IPS-NIHi11 (cell line): ENCODE measurements at places on chromosomes 3 and 15.
A peak's percentile ranks its signal among the peaks of the same experiment; 100 is the strongest.

- DNase-seq: no peak
Observed at GRCh38 chr15:63110428-63111026, 11.1 kb upstream of the LACTB start.

GRCh38 chr3:126549861-126550487 is 8.8 kb downstream of the C3orf22 start:
- DNase-seq: no peak

- DNase-seq: no peak
Observed at GRCh38 chr3:71168880-71169411, 414.6 kb downstream of the FOXP1 start.

DNA sequence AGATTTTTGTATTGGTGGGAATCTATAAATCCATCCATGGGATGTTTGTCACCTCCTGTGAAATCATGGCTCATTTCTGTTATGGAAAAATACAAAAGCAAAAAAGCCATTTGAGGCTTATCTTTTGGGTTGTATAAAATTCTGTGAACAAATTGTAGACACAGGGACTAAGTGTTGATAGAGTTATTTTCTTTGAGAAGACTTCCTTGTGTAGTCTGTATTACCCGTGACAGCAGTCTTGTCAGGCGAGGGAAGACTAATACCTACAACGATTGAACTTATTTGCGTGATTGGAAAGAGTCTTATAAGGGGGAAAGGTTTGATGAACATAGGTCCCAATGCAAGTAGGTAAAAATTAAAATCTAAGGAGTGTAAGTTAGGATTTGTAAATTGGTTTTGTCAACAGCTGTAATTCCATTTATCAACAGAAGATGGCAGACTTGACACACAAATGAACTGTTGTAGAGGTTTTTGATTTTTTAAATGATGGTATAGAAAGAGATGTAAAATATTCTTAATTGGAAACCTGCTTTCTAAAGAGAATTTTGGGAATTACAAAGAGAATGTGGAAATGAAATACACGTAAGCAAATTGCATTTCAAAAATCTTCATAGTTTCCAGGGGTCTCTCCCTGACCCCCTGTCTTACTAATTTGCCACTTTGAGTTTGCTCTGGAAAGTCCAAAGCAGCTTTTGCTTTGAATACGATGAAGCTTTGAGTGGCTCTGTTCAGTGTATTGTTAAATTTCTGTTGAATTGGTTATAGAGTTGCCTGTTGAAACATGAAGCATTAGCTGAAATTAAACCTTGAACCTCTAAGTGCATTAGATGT is 33.2 kb downstream of the SLC25A26 start:
- peak; percentile 21 for DNase-seq

DNA sequence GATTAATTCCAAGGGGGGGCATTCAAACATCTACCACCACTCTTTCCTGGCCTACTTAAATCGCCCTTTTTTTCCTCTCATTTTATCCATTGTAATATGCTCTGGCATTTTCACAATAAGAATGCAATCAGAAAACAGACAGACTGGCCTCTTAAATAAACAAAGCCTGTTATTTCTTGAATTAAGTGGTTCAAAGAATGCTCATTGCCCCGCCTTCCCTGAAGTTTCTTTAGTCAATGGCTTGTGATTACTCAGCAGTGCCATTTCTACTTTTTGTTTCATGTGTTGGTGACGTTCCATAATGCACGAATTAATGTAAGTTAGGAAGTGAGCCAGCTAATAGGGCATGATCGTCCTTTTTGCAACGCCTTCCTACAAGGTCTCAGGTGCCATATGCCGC is 68.0 kb downstream of the FBN1 start:
- DNase-seq: no peak

- no peak for DNase-seq
Observed at GRCh38 chr3:17411157-17411877, 331.1 kb downstream of the TBC1D5 start.

- DNase-seq: no peak
Observed at GRCh38 chr15:98896802-98897732, 110.5 kb downstream of the PGPEP1L start.

DNA sequence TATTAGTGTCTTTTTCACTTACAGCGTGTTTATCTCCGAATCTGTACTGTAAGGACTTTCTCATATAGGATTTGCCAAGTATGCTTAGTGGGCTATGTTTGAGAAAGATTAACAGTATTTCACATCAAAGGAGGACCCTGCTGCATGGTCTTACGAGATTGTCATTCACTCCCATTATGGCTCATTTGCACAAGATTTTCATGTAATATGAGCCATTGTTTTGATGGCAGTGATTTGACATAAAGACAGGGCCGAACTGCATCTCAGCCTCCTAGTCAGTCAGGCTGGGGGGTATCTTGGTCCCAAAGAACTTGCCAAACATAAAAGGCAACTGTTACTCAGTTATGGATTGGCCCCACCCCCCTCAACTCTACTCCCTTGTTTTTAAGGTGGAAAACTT is 205.9 kb downstream of the ZIC1 start:
- DNase-seq: no peak

- no peak for DNase-seq
Observed at GRCh38 chr3:14884665-14885064, 62.7 kb upstream of the NR2C2 start.

DNA sequence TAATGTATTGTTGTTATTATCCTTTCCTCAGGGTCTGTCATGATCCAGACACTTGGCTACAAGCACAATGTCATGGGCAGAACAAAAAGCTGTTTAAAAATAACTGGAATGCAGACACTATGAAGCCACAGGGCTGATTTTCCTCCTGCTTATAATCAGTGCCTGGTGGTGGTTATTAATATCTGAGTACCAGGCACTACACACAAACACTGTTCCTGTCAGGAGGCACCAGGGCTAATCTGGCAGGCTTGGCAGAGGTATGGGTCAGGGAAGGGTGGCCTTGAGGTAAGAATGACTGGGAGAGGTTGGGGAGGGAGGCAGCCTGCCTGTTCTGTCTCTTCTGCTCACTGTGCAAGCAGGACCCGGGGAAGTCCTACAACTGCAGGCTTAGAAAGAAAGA is 67.2 kb downstream of the WDR76 start:
- no peak for DNase-seq

DNA sequence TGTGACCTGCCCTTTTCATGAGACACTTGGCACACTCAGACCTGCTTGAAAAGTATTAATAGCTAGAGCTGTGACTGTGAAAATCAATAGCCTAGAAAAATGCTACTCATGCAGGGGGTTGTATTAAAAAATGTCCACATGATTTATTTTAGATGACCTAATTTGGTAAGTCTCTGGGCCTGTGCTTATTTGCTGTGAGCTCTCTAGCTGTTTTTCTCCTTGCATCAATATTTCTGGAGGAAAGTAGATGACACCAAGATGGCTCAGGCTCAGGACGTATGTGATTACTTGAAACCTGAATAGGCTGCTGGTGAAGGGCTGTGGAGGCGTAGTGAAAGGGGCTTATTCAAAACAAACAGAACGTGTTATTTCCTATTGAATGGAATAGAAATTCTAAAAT is 29.5 kb downstream of the KCNAB1 start:
- no peak for DNase-seq

- no peak for DNase-seq
Observed at GRCh38 chr3:45462522-45463265, 74.3 kb downstream of the LARS2 start.

DNA sequence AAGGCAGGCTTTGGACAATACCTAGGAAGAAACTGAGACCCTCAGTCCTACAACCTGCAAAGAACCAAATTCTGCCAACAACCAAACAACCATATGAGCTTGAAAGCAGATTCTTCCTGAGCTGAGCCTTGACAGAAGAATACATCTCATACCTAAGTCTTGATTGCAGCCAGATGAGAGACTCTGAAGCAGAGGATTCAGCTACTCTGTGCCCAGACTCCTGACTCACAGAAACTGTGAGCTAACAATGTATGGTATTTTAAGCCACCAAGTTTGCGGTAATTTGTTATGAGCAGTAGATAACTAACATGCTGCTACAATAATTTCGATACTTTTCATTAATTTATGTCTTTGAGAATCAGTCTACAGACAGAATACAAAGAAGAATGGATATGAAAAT is 325.1 kb upstream of the CBLB start:
- DNase-seq: no peak

DNA sequence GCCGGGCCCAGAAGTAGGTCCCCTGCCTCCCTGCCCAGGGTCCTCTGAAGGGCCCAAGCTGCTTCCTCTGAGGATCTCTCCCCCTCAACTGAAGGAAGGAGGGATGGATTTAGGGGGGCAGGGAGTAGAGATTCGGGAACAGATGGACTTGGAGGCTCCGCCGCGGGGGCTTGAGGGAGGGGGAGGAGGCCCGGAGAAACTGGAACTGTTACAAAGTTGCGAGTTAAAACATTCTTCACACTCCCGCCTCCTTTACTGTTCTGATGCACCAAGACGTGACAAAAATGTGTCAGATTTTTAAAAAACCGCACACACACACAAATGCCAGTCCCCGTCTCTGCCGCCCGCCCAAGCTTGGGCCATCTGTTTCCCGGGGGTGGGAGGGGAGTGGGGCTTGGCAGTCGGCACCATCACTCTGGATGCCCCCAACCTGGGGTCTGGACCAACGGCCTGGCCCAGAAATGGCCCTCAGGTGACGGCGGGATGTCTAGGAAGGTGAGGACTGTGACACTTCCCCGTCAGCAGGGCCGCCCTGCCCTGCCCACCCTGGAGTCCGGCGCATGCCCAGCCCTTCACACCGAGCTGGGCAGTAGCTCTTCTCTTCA is 25.0 kb upstream of the LINGO1 start:
- DNase-seq: no peak

DNA sequence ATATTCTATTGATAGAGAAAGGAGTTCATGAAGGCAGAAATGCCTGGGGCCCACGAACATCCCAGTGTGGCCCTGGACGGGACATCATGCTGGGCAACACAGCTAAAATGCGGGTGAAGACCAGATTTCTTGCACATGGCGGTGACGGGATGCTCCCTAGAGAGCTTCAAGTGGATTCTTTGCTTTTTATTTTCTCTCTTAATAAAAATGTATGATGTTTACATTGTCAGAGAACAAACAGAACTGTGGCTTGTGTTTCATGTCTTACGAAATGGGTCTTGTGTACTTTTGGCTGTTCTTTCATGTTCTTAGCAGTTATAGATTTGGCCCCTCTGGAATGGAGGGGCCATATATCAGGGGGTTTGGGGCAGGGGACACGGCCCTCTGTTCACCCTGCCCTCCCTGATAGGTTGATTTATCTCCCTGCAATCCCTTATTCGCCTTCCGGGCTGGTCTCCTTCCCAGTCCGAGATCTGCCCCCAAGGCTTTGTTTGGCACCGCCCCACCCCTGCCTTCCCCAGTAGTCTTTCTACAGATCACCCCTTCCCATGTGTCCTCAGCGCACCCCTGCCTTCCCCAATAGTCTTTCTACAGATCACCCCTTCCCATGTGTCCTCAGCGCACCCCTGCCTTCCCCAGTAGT is 68.7 kb upstream of the CGNL1 start:
- DNase-seq: no peak

DNA sequence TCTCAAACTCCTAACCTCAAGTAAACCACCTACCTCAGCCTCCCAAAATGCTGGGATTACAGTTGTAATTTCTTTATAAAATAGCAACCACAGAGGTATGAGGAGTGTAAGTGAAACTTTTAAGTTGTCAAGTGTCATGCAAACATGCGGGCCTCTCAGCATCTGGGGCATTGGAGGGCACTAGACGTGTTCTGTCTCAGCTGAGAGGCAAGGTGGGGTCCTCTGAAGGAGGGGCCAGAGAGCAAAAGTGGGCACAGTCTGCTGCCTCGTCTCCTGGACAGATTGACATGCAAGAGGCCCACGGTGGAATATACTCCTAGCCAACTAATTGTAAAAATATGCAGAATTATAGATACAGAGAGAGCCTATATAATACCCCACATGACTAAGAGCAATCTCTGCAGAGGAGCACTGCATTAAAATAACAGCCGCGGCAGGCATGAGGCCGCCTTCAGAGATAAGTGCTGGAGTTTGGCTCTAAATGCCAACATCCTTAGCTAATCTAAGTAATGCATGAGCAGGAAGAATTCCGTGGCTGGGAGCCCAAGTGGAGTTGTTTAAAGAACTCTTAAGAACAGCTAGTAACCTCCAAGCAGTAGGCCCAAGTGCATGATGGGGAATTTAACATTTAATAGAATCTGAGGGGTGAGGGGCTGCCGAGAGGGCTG is 87.8 kb upstream of the RNU6-1 start:
- DNase-seq: no peak

DNA sequence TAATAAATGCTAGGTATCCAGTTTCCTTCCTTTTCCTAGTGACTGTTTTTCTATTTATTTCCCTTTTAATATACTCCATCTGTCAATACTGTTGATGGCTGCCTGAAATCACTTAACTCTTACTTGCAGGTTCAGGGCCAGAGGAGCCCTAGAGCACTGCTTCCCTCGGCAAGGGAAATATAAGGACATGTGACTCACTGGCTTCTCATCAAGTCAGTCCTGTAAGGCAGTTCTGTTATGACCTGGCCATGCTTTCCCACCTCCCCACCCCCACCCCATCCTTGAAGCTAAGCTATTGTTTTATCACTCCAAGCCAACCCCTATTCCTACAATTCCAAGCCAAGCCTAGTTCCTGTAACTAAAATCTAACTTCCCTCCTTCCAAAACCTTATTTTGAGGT is 800.7 kb downstream of the ROBO1 start:
- no peak for DNase-seq

DNA sequence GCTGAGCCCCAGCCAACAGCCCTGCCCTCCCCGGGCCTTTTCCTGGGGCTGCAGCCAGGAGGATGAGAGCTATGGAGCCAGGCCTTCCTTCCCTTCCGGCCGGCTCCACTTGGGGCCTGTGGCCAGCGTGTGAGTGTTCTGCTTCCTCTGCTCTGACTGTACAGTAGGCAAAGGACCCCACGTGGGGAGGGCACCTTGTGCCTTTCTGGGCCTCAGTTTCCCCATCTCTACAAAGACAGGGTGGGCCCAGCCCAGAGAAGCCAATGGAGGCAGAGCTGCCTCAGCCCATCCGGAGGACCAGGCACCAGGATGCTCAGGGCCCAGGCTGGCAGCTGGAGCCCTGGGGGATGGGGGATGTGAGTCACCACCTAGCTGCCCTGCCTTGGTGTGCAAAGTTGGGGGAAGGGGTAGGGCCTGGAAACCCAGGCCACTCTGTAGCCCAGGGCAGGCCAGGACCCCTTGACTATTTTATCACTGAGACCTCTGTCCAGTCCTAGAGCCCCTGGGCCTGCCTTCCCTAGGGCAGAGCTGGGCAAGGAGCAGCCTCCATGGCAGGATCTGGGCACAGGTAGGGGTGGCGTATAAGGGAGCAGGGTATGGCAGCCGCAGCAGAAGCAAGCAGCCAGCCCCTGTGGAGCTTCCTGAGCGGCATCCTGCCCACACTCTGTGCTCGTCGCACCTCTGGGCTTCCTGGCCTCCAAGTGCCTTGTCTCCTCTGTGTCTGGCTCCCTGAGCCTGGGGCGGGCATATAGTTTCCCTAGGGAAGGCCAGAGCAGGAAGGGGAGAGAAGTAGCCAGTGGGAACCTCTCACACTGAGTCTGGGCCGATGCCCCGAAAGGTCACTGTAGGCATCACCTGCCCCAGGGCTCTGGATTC is 1.8 kb downstream of the PSTPIP1 start:
- DNase-seq: no peak

- DNase-seq: no peak
Observed at GRCh38 chr3:157375342-157375986, 61.2 kb upstream of the PTX3 start.
